HAP-1 (cell line): ENCODE measurements at places on chromosomes 2 and 18.

GRCh38 chr2:165058476-165059265 is 103.3 kb upstream of the SLC38A11 start:
- DNase-seq = no peak

- no peak for DNase-seq
Measured at GRCh38 chr18:55404136-55404830, 183.7 kb downstream of the TCF4 start.

GRCh38 chr2:226077031-226077430 is 677.5 kb downstream of the NYAP2 start:
- no peak for DNase-seq

- no peak for DNase-seq
Measured at GRCh38 chr2:139427164-139427563, 647.0 kb upstream of the NXPH2 start.

GRCh38 chr2:165497659-165498317 is 28.3 kb downstream of the CSRNP3 start:
- DNase-seq = no peak

- DNase-seq = no peak
Measured at GRCh38 chr18:8930990-8931616, 171.4 kb upstream of the NDUFV2 start.

GRCh38 chr2:224173210-224173609 is 134.1 kb upstream of the SERPINE2 start:
- DNase-seq = no peak

- DNase-seq = no peak
Measured at GRCh38 chr18:10381951-10382350, 72.5 kb upstream of the APCDD1 start.

DNA sequence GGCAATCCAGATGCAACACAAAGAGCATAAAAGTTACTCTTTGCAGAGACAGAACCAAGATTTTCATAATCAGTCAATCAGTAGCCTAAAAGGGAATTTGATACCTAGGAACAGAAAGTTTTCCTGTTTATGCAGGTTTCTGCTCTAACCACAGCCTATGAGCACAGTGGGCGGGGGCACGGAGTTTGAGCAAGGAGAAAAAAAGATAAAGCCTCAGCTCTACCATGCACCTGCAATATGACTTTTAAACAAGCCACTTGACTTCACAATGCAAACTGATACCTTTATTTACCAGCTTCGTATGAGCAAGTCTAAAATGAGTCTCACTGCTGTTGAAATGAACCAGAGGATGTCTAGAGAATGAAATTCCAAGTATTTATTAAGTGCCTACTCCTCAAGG is 5.6 kb upstream of the LRATD1 start:
- DNase-seq = no peak

GRCh38 chr2:201018636-201019035 is 52.8 kb downstream of the HYCC2 start:
- peak; percentile 43 for DNase-seq

- DNase-seq = no peak
Measured at GRCh38 chr2:226172939-226173338, 626.7 kb downstream of the IRS1 start.

- DNase-seq = no peak
Measured at GRCh38 chr2:85111819-85112281, 21.3 kb upstream of the TCF7L1 start.

DNA sequence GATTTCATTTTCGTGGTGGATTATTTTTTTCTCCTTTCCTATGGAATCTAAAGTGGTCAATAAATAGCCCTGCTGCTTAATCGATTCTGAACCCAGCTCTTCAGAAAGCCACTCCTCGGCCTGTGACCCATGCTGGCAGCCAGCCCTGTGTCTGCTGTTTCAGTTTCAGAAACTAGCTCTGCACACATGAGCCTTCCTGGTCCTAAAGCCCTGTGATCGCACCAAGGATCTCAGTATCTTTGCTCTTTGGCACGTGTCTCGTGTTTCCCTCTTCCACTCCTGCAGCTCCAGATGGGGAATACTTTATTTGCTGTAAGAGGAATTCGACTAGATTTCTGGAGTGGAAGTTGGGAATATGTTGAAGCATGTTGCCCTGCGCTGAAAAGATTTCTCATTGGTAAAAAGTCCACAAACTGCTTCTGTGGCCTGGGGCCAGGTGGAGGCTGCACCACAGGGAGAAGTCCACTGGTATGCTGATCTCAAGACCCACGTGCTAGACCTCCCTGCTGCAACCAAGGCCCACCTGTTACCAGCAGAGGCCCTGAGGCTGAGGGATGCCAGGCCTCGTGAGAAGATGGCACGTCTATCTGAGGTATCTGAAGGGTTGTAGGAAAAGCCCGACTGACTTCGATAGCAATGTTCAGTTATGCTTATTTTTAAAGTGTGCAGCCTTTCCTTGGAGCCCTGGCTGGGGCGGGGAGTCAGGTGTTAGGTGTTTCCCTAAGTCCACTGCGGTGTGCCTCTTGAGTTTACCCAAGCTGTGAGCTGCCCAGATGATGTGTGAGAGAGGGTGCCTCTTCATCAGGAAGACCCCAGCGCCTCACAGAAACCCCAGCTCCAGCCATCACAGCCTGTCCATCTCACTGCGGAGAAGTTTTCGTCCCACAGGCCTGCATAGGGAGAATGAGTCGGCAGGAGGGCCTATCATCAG is 33.6 kb upstream of the CELF4 start:
- DNase-seq = no peak

DNA sequence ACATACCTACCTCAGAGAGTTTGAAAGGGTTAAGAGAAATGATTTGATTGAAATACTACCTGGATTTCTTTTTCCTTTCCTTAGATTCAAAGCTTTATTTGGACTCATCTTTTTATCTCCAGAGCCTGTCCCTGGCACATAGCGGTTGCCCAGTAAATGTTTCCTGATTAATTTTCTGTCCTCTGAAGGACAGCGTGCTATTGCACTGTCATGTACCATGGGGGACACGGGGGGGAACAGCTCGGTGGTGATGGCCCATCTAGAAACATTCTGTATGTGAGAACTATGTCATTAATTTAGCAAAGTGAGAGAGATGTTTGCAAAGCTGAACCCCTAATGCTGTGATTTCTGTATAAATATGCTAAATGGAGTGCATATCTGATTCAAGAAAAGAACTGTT is 26.4 kb upstream of the CABYR start:
- DNase-seq = no peak

DNA sequence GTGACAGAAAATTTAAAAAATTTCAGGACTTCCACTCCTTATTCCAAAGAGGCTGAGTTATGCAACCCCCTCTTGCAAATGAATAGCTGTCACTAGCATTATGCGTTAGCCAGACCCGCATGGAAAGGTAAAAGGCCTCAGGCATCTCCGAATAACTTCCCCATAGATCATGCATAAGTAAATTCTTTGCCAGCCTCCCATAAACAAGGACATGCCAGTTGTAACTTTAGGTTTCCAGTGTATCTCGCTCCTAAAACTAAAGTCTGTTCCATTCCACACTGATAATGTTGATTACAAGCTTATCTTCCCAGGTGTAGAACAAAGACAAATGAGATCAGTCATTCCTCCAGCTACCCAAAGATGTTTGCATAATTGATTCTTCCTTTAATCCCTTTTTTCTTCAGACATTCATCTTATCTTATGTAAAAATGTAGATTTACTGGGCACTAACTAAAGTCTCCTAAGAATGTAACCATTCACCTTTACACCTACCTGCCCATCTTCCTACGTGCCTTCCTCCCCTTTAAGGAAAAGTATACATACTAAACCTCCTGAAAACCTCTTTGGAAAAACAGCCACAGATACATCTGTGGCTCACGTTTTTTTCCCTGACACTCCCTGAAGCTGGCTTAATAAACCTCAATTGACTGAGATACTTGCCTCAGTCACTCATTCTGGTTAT is 13.6 kb upstream of the NFU1 start:
- DNase-seq = peak; percentile 44

- DNase-seq = peak; percentile 57
Measured at GRCh38 chr2:191571163-191571769, 106.7 kb upstream of the NABP1 start.

DNA sequence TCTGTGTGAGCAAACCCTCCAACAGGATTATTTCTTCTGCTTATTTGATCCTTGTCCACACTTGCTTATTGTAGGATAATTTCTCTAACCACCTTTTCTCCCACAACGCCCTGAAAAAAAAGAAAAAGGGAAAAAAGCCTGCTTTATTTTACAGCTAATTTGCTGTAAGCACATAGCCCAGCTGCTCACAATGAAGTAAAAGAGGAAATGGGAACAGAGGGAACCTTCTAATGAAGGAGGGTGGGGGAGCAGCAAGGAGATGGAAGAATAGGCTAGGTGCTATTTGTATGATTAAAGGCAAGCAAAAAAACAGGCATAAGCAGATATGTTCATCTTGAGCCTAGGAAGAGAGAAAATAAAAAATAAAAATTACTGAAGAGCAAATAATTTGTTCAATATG is 331.6 kb downstream of the TXNL1 start:
- DNase-seq = no peak

GRCh38 chr2:105449076-105449475 is 50.2 kb upstream of the FHL2 start:
- DNase-seq = no peak

DNA sequence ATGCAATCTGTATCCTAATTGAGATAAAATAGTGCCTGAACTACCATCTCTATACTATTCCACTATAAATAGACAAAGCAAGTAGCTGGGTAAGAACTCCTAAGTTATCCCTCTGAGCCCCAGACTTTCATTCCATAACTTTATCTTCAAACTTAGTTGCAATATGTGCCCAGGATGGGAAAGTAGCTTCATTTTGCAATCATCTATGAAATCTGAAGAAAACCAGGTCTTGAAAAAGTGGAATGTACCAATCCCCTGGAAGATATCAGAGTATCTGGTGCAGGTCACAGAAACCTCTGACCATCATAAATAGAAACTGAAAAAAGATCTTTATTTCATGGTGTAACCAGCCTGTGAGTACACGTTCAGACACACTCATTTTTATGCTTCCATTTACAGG is 78.1 kb upstream of the TMEM178A start:
- DNase-seq = no peak

DNA sequence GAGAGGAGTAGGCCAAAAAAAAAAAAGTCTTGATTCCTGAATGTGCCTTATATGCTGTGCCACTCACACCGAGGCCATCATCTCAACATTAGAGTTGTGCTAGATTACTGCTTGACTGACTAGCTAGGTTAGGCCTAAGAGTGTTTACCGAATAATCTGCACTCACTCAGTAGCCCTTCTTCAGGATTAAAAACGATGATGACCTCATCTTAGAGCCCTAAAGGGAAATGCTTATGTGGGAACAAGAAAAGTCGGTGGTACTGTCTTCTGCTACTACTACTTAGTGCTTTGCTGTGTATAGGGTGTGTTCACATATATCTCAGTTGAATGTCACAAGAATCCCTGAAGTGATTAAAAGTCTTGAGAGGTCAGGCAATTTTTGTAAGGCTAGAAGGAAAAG is 54.3 kb downstream of the THOC1 start:
- no peak for DNase-seq

- DNase-seq = peak; percentile 20
Measured at GRCh38 chr18:75937306-75937705, 509.8 kb upstream of the SMIM21 start.

- no peak for DNase-seq
Measured at GRCh38 chr2:218357236-218358177, 850 bp downstream of the CATIP start.

DNA sequence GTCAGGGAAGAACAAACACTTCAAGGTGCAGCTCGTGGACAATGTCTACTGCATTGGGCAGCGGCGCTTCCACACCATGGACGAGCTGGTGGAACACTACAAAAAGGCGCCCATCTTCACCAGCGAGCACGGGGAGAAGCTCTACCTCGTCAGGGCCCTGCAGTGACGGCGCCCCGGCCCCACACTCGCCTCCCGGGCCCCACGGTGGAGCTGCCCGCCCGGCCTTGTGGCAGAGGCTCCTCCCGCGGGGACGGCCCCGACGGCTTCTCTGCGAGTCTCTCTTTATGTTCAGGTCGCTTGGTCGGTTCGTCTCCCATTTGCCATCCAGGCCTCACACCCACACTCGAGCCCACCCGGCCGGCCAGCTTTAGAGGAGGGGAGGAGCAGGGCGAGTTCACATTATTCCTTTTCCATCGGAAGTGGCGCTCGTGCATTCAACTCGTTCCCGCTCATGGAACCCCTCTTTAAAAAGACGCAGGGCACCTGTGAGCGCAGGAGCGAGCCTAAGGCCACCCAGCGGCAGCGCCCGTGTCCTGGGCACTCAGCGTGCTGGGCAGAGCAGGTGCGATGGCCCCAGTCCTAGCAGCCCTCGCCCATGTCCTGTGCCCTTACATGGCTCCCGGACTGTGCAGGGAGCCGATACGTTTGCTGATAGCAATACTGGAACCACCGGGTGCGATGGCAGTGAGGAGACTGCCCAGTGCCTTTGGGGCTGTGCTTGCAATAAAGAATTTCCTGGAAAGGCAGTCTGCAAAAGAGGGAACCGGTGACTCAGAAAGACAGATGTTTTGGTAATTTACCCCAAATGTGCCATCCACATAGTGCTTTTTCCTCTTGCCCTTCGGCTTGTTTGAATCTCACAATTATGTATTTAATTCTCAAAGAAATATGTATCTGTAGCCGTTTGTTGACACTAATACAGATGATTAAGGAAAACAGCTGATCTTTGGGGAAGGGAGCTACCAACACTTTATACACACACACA is 148.6 kb downstream of the NCK2 start:
- no peak for DNase-seq

DNA sequence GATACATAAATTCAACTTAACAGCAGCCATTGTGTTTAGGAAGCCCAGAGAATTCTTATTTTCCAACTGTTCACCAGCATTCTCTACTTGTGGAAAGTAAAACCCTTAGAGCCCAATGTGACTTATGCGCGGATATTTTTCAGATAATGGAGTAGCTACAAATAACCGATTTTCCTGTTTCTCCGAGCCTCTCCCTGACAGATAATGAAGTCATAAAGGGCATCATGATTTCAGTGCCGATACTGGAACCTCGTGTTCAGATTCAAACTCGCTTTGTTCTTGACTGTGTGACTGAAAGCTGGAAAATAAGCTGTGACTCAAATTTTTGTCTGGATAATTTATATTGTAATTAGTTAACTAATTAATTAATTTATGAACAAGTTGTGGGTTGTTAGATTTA is 228.2 kb downstream of the VAPA start:
- DNase-seq = no peak

DNA sequence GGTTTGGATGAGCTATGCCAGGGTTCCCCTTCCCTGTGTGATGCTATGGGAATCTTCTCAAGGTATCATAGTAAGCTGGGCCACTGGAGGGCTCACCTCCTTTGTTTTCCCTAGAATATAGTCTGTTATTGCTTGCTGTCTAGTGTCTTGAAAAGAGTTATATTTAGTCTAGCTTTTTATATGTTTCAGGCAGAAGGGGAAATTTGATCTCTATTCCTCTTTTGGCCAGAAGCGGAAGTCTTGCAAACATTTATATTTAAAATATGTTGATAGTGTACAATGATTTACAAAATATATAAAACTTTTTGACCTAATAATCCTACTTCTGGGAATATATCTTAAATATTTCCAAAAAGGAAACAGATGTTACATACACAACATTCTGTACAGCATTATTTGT is 260.7 kb downstream of the FHOD3 start:
- DNase-seq = no peak

DNA sequence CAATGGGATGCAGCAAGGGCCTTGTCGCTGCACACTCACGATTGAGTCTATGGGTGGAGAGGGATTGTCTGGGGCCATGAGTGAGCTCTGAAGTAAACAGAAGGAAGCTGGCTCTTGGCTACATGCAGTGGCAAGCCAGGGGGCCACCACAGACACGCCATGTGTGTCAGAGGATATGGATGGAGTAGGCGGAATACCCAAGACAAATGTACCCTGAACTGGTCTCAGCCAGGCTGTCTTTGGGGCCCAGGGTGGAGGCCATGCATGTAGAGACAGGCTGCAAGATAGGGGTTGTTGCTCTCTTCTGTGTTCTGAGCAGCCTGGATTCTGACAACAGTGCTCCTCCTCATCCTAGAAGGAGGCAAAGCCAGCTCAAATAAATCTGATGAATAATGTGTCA is 24.0 kb upstream of the ITGA6 start:
- no peak for DNase-seq
